ENCODE measurements at places on chromosomes 1 and 21.

DNA sequence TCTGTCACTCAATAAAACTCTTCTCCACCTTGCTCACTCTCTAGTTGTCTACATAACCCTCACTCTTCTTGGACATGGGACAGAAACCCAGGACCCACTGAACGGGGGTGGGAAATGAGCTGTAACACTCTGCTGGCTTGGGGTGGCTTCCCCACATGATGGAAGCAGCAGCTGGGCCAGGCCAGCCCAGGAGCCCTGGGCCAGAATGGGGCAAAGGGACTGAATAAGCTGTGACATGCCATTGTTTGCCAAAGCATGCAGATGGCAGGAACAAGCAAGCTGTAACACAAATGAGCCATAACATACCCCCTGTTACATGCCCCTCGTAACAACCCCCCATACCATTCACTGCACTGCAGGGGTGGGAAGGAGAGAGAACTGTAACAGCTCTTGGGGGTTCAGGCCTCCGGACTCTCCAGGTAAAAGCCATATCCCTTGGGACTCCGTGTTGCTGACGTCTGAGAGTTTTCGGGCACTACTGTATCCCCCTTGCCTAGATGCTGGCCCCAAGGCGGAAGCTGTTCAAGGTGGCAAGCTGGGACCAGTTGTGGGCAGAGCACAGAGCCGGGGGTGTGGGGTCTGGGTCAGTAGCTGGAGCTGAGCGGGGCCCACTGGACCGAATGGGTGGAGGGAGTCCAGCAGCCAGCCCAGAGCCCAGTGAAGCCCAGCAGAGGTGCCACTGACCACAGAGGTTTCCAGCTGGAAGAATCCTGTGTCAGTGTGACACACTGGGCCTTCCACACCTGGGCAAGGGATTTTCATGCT lies 56.1 kb upstream of the DMRTB1 start:
- no peak for DNase-seq

GRCh38 chr1:35030756-35031446 lies 844 bp downstream of the ZMYM6 start:
- DNase-seq = no peak

- DNase-seq = no peak
Observed at GRCh38 chr1:156502391-156502893, 1.9 kb upstream of the MEF2D start.

DNA sequence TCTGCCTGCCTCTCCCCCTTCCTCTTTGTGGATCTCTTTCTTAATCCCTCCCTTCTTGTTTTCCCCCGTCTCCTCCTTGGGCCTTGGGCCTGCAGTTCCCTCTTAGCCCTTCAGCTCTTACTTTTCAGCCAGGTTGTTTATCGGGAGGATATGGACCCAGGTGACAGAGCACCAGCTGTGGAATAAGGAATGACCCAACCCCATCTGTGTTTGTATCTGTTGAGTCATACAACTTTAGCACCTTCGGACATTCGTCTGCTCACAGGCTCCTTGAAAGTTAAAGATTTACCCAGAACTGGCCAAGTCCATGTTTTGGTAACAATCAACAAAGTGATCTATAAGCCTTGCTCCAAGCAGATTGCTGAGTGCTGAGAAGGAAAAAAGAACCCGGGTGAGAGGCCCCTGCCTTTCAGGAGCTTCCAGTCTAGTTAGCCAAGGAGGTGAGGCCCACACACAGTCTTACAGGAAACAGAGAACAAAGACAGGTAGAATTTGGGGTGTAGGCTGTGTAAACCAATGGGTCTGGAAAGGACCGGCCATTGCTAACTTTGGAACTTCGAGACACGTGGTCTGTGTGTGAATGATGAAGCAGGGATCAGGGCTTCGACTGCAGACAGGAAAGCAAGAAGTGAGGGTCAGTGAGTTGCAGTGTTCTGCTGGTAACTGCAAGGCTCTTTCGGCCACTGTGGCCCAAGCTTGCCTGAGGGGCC lies 66.7 kb upstream of the F3 start:
- DNase-seq = no peak

DNA sequence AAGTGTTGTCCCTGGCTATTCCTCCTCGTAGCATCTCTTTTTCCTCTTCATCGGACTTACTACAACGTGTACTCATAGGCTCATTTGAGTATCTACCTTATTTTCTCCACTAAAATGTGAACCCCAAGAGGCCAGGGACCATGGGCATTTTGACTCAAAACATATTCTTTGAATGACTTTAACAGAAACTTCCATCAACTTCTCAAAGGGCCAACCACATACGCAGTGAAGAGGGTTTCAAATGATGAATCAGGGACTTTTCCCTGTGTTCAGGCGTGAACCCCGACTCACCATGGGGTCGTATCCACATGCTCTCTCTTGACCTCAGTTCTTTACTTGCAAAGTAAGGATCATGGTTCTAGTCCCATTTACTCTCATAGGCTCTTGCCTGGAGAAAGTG lies 20.2 kb upstream of the GPR137B start:
- no peak for DNase-seq

DNA sequence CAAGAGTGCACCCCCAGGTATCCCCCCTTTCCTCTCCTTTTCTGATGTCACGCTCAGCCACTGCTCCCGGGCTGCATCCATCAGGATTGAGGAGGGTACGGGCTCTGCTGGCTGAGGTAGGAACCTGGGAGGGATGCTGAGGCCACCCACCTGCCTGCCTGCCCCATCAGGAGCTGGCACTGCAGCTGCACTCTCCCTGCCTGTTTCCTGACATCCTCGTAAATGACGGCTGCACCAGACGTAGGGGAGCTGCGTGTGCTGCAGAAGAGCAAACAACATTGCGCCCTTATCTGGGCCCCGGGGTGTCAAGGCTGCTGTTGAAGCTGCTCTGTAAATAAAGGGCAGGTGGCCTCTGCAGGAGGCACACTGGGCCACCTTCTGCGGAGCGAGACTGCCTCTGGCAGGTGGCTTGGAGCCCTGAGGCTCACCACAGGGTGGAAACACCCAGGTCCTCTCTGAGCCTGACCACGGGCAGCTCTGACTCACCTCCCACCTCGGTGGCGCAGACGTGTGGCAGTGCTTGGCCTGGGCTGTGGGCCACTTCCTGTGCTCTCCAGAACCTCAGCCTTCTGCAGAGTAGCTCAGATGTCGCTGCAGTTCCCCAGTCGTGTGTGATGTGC lies 30.9 kb downstream of the SNAP47 start:
- no peak for DNase-seq

DNA sequence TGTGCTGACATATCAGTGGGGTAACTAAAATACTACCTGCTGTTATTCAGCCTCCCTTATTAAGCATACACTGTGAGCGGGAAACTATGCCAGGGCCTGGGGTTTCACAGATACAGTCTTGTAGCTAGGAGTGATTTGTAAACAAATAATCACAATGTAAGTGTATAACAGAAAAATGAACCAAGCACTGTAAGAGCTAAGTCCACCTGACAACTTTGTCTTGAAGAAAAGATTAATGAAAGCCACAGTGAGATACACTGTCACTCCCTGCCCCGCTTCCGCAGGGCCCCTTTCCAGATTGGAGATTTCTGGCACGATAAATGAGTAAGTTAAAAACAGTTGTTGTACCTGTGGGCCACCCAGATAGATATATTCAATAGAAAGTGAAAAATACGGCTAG lies 4.8 kb downstream of the RCAN3 start:
- DNase-seq = no peak

GRCh38 chr1:61160526-61160925 lies 78.2 kb downstream of the NFIA start:
- no peak for DNase-seq

DNA sequence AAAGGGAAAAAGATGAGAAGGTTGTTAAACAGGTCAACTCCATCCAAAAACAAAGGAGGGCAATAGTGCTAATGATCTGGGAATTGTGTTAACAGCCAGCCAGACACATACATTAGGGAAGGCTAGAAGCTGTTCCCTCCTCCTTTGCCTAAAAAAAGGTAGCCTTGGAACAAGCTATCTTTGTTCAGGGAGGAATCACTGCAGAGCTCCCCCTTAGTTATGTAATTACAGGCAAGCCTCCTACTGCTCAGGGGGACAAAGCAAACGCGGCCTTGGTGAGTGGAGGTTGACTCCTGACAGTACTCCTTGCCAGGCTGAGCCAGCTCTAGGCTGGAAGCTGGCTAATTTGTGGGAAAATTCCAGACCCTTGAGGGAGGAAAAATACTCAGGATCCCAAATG lies 97.6 kb downstream of the VAV3 start:
- no peak for DNase-seq

Measured in stimulated activated CD4-positive, alpha-beta T cell treated with anti-CD3 and anti-CD28 coated beads, Interleukin-1b, Interleukin-23, amount 100 ng/mL, for 1 hour (primary cell).